Activated gamma-delta T cell treated with Interleukin-2 at 50 U/mL for 16 hours (primary cell): ENCODE measurements at places on chromosomes 2 and 18.

GRCh38 chr18:22946846-22947245 is 13.7 kb downstream of the RBBP8 start:
- DNase-seq: no peak

DNA sequence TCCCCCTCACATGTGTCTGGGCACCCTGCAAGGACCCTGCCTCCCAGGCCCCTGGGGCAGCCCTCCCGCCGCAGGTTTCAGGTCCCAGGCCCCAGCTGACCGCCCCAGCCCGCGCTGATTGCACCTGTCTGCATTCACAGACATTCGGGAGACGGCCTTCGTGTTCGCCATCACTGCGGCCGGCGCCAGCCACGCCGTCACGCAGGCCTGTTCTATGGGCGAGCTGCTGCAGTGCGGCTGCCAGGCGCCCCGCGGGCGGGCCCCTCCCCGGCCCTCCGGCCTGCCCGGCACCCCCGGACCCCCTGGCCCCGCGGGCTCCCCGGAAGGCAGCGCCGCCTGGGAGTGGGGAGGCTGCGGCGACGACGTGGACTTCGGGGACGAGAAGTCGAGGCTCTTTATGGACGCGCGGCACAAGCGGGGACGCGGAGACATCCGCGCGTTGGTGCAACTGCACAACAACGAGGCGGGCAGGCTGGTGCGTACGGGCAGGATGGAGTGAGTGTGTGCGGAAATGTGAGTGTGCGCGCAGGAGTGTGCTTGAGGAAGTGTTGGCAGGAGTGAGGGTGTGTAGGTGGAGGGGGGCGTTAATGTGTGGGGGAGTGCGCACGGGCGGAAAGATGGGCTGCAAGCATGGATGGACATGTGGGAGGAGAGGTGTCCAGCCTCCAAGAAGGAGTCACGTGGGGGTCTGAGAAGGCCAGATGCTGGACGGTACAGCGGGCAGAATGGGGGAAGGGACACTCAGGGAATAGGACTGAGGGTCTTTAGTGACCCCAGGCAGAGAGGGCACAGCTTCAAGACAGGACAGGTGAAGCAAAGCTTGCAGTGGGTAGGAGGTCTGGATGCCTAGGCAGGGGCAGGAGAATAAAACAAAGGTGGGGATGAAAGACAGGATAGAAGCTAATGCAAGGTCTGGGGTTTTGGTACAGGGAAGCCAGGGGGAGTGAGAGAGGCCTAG is 9.0 kb upstream of the WNT10A start:
- no peak for DNase-seq

DNA sequence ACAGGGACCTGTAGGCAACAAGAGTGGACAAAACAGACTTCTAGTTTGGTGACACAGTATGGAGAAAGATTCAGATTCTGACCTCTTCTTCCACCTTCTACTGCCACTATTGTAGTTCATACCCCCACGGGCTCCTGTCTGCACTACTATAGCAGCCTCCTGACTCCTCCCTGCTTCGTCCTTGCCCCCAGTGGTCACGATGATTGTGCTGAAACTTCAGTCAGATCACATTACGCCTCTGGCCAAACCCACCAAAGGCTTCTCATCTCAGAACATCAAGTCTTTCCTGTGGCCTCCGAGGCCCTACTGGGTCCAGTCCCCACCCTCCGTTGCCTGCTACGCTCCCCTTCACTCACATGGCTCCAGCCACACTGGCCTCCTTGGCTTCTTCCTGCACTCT is 147.6 kb downstream of the CYP26B1 start:
- no peak for DNase-seq

DNA sequence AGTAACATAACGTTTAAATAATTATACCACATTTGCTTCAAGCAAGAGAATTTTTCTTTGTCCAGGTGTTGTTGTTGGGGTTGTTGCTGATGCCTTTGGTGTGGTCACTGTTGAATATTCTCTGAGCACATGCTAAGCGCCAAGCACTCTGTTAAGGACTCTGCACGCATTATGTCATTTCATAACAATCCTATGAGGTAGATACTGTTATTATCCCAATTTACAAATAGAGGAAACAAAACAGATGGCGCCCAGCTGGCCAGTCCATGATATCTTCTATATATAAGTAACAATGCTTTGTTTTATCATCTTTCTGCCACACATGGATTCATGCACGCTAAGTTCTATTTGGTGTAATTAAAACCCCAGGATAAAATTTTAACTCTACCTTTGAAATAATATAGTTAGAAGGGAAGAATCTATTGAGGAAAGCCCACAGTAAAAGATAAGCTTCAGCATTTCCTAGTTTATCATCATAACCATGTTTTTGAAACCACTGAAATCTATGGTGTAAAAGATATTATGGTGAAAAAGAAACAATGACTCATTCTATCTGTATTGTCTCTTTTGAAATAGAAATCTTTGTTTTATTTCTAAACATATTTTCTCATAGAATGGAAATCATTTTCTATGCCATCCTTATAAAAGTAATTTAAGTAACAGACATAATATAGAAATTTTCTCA is 199.7 kb downstream of the PID1 start:
- DNase-seq: no peak

- DNase-seq: no peak
Measured at GRCh38 chr2:43524177-43524965, 71.5 kb downstream of the THADA start.

DNA sequence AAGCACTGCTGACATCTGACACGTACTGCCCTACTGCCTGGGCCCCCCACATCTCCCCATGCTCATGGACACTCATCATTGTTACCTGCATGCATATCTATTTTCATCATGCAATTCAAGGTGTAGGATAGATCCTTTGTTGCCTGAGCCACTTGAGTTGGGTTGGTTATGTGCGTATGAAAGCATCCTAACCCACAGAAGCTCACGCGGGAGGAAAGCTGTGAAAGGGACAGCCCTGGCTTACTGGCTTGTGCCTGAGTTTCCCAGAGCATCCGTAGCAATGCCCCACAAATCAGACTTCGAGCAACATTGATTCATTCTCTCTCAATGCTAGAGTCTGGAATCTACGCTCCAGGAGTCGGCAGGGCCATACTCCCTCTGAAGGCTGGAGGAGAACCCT is 285.5 kb downstream of the PHLPP1 start:
- DNase-seq: no peak

DNA sequence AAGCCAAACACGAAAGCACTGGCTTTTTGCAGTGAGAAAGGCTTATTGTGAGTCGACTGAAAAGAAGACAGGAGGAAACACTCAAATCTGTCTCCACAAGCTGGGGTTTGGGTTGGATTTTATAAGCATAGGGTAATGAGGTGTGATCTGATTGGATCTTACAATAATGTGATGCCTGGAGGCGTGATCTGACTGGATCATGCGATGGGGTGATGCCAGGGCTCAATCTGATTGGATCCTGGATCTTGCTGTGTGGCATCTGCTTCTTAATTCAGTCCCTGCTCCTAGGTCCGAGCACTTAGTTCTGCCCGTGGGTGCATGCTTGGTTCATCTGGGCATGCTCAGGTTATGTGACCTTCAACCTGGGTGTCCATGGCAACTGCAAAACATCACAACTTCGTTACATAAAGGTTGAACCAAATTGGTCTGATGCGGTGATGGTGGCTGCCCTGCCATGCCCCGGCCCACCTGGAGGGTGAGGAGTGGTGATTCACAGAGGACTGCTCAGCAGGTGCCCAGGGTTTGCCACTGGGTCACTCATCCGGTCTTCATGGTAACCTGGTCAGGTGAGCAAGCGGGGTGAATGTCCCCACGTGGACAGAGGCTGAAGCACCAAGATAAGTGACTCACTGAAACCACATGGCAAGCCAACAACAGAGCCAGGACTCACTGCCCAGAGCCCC is 111.0 kb downstream of the KCNF1 start:
- no peak for DNase-seq

GRCh38 chr18:47728921-47729320 is 201.5 kb downstream of the SMAD2 start:
- no peak for DNase-seq
